ENCODE measurements at places on chromosomes 3 and 15.

DNA sequence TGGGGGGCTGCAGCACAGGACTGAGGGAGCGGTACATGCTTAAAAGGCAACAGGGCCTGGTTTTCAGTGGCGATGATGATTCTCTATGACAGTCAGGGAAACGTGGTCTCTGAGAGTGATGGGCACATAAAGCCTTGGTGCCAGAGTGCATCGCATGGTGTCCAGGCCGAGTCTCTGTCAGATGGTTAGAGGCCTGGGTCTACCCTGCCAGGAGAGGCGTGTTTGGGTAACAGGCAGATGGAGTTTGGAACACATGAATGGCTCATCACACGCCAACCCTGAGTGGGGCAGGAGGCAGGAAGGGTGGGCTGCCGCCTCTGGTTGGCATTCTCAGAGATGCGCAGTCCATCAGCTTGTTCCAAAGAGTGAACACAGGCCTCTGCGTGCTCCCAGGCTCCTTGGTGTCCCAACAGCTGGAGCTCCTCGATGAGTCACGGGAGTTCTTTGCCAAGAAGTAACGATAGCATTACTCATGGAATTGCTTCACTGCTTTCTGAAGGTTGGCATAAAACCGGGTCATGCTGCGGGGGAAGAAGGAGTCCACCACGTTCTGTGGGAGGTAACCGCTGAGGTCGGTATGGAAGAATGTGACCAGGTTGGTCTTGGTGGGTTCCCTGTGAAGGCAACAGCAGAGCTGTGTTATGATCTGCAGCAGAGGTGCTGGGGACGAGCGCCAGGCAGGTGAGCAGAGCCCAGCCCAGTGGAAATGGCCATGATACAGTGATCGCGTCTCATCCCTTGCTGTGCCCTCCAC, 11.0 kb downstream of the STARD5 start:
- DNase-seq, result no peak

DNA sequence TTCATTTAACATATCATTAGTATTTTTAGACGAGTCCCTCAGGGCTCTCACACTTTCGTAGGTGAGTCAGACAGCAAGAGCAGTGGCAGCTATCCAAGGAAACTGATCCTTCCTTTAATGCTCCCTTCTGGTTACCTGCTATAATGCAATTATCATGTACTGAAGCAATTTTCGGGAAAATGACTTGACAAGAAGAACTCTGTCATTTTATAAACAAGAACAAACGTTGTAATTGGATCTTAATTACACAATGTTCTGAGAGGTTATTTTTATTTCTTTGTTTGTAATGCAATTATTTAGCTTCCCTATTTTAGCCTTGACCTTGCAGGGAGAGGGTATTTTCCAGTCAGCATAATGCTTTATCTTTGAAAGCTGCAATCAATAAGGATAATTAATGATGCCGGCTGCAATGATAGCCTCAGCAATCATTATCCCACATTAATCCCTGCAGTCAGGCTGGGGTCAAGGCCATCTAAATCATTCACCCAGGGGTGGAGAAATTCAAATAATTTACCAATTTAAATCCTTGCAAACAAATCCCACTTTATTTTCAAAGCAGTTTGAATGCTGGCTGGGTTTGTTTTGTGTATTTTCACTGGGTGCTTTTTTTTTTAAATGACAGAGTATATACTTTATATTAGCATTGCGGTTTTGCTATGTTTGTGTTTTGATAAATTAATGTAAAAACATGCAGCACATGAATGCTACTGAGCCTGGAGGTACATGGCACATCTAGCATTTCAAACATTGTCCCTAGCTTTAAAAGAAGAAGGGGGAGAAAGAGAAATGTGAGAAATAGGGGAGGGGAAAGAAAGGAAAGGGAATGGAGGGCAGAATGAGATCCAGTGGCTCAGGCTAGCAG, 249.9 kb downstream of the SHOX2 start:
- DNase-seq, result no peak

DNA sequence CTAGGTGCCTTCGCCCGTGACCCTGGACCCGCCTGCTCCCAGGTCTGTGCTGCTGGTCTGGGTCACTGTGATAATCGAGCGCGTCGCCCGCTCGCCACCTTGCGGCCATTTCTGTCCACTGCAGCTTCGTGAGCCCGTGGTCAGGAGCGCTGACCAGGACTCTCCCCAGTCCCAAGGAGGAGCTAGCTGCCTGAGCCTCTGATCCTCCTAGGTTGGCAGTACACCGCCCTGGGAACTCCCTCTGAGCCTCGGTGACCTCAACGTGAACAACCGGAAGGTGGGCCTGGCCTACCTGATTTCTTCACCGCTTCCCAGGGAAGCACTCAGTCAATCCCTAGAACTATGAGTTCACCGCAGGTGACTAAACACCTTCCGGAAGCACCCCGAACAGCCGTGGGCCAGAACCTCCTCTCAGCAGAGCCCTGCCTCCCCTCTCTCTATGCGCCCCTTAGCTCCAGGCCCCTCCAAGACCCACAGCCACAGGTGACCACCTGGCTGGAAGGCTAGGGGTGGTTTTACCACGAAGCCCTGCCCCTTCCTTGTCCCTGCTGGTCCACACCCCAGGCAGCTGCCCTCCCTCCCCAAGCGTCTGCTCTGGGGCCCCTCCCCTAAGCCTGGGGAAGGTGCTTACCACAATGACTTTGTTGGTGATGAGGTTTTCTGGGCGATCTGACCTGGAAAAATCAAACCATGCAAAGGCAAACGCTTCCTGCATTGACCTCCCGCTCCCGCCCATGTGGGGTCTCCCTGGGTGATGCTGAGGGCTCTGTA, 9.7 kb downstream of the PLA2G4D start:
- DNase-seq, result no peak

GRCh38 chr3:177361081-177361938, 164.0 kb upstream of the TBL1XR1 start:
- no peak for DNase-seq

DNA sequence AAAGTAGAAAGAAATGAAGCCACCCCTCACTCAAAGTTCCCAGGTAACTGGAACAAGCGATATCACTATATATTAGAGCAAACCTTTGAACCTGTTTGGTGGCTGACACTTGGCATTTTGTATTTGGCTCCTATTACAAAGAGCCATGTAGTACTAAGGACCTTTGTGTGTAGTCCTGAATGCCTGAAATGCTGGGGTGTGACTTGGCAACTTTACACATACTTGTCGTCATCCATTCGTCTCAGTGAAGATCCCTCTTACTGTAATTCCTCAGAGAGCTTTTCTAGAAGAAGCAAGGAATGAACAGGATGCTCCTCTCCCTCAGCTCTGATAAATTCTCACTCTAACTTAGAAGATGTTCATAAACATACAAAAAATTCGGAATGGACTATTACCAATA, 216.1 kb upstream of the CDIN1 start:
- no peak for DNase-seq

GRCh38 chr3:32934150-32934742, 17.2 kb upstream of the CCR4 start:
- no peak for DNase-seq

All from stimulated activated CD8-positive, alpha-beta memory T cell treated with anti-CD3 and anti-CD28 coated beads, Interleukin-4, amount 100 ng/mL, for 4 hours (primary cell).